ENCODE measurements at places on chromosomes 2 and 18.

DNA sequence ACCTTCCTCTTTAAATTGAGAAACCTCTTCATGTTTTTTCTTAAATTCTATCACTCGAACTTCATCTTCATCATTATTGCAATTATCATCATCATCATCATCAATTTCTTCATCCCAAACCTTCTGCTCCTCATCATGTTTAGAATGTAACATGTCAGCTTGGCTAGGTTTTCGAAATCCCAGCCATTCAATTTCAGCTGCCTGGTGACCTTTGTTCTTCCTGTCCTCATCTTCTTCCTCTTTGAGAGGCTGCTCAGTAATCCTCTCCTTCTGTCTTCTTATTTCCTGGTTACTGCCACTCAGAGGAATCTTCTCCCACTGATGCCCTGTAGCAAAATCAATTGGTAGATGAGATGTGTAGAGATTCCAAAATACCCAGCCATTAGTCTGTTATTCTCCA lies 4.2 kb downstream of the ERMN start:
- DNase-seq, result no peak

DNA sequence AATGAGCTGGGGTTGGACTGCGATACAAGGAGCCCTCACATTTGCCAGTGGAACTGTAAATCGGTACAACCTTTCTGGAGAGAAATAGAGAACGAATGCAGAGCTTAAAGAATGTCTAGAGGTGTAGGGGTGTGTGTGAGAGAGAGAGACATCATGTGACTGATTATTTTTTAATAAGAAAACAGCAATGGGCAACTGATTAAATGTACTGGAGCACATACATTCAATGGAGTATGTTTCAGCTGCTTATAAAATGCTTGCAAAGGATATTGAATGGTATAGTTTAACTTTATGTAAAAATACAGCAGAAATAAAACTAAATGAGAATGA lies 391 bp upstream of the TMEM17 start:
- DNase-seq, result no peak

- DNase-seq, result no peak
Observed at GRCh38 chr2:54514822-54515569, 58.9 kb downstream of the SPTBN1 start.

DNA sequence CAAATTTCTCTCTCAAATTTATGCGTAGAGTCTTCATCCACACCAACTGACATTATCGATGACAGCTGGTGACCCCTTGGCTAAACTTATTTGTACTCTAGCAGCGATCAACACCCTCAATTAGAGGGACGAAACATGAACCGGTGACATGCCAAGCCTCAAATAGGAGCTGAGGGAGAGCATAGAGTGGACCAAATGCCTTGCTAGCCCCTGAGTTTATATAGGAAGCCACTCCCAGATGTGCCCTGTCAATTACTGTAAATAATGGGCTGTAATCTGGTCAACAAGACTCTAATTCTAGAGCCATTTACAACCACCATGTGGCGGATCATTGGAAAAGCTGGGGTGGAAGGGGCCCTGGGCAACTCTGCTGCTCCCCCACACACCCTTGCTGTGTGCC lies 47.6 kb upstream of the FHL2 start:
- no peak for DNase-seq

DNA sequence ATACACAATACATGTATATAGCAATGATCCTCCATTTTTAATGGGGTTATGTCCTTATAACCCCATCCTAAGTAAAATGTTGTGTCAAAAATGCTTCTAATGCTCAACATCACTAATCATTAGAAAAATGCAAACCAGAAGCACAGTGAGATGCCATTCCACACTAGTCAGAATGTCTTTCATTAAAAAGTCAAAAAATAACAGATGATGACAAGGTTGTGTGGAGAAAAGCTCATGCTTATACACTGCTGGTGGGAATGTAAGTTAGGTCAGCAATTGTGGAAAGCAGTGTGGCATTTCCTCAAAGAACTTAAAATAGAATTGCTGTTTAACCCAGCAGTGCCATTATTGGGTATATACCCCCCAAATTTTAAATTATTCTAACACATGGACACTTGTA lies 654.9 kb upstream of the CNTNAP5 start:
- DNase-seq, result no peak

GRCh38 chr2:68789603-68790002 lies 55.0 kb downstream of the ARHGAP25 start:
- peak; percentile 74 for DNase-seq

DNA sequence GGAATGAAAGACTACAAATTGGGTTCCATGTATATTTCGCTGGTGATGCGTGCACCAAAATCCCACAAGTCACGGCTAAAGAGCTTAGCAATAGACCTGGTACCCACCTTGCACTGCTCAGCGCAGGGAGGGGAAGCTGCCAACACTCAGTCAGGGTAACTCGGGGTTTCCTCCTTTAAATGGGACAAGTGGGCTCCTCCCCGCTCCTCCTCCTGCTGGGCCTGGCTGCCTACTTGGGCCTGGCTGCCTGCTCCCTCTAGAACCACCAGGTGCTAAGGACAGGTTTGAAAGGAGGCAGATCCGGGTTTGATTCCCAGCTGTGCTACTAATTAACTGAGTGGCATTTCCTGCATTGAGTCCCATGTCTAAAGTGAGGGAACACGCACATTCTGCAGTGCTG lies 23.4 kb downstream of the MYO7B start:
- peak; percentile 20 for DNase-seq

GRCh38 chr18:75586130-75586889 lies 158.8 kb upstream of the SMIM21 start:
- no peak for DNase-seq

DNA sequence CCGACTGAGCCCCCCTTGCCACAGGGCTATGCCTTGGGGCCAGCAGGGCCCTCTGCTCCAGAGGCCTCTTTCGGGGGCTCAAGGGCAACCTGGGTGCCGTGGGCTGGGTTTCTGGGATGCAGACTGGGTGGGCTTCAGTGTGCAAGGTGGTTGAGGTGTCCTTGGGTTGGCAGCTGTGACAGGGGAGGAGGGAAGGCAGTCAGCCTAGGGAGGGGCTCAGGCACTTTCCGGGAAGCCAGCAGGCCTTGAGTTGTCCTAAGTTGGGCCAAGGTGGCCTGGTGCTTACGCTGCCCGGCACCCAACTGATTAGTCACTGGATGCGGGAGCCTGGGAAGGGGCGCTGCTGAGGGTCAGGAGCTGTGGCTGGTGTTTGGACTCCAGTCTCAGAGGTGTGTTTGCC lies 199.5 kb downstream of the TWIST2 start:
- no peak for DNase-seq

DNA sequence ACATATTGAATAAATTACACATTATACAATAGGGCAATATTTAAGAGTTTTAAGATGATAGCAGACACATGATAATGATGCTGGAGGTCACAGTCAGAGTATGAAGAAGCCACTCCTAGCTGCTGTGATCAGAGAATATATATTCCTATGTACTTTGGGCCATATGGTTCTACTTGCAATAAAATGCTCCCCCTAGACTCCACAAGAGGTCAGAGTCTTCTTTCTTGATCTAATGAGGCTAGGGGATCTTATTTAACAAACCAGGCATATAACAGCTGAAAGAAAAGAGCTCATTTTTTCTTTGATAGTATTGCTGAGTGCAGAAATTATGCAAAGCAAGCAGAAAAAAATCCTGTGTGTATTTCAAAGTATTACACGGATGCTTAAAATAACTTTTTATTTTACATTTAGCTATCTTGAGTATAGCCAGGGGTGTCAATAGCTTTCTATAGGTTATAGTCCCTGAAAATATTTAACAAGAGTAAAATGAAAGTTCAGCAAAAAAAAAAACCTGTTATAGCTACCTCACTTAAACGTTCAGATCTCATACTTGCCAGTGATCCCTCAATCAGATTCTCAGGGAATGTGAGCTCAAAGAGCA lies 748.7 kb upstream of the CHAC2 start:
- DNase-seq, result no peak

- peak; percentile 76 for DNase-seq
Observed at GRCh38 chr2:7044253-7045250, 127.3 kb downstream of the RNF144A start.

- no peak for DNase-seq
Observed at GRCh38 chr2:132503701-132504100, 87.1 kb downstream of the GPR39 start.

GRCh38 chr2:240467659-240468302 lies 32.3 kb downstream of the GPC1 start:
- no peak for DNase-seq

GRCh38 chr18:74062037-74062436 lies 85.6 kb downstream of the FBXO15 start:
- DNase-seq, result no peak

DNA sequence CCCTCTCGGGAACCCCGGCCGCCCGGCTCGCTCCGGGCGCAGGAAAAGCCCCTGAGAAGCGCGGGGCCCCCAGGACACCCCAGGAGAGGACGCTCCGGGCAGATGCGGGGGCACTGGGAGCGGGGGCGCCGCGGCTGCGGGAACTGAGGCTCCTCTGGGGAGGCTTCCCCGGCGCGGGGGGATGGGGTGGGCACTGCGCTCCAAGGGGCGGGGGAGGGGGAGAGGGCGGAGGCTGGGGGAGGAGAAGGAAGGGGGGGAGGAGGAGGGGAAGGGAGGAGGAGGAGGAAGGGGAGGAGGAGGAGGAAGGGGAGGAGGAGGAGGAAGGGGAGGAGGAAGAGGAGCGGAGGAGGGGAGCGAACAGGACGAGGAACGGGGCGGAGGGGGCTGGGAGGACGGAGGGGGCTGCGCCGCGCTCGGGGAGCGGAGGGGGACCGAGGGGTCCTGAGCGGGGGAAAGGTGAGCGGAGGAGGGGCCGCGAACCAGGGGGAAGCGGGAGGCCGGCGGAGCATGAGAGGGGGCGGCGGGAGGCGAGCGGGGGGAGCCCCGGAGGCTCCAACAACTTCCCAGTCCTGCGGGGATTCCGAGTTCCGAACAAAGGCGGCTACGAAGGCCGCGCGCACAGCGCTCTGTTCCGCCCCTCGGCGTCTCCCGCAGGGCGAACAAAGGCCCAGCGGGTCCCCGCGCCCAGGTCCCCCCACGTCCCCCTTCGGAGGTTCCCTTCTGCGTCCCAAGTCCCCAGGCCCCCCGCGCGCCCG lies 742 bp downstream of the PXDN start:
- DNase-seq, result peak; percentile 47

GRCh38 chr18:56570978-56571377 lies 67.4 kb downstream of the TXNL1 start:
- DNase-seq, result no peak

GRCh38 chr2:47935071-47935470 lies 28.8 kb upstream of the FBXO11 start:
- DNase-seq, result no peak

GRCh38 chr2:181954538-181954883 lies 31.1 kb upstream of the PPP1R1C start:
- no peak for DNase-seq

GRCh38 chr2:1715184-1716013 lies 28.9 kb downstream of the PXDN start:
- DNase-seq, result no peak

- peak; percentile 73 for DNase-seq
Observed at GRCh38 chr2:172101821-172102390, 794 bp downstream of the DLX2 start.

DNA sequence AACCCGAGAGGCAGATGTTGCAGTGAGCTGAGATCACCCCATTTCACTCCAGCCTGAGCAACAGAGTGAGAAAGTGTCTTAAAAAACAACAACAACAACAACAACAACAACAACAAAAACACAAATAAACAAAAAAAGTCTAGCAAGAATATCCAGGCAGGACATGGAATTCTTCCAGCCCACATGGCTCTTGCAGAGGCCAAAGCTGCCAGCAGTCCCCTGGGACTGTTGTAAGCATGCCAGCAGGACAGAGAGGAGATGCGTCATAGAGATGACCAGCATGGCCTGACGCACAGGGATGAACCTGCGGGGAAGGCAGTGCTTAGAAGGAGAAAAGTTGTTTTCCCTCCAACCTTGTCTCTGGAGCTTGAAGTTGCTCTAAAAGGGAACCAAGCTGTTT lies 182.3 kb upstream of the PGAP1 start:
- DNase-seq, result no peak

- DNase-seq, result no peak
Observed at GRCh38 chr18:13983506-13983905, 68.2 kb upstream of the MC2R start.

DNA sequence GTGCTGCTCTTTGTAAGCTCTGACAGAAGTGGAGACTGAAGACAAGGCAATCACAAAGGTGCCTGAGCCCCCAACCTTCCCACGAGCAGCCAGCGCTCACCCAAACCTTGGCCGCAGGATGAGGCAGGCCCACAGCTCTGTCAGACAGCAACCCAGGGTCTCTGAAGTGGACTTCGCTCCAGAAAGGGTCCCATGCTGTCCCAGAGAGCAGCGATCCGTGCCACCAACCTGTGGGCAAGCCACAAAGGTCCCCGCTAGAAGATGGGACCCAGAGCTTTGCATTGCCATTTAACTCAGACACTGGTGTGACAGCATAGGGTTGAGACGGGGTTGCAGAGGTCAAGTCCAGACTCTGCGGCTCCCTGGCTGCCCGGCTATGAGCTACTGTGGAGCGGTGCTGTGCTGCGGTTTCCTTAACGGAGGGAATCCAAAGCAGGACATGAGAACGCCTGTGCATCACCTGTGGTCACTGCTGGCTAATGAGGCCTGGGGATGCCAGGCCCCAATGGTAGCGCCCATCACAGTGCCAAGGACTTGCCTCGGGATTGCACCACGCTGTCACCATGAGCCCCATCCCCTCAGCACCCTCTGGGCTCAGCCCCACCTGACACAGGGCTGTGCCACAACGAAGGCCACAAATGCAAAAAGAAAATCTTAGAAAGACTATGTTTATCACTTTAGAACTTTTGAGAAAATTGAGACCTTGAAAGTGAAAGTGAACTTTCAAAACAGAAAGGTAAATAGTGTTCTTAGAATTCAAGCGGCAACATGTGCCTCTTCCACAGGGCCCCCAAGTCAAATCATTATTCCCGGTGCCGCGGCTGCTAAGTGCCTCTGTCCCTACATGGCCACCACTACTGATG lies 103.4 kb downstream of the HDAC4 start:
- no peak for DNase-seq

- DNase-seq, result no peak
Observed at GRCh38 chr2:99748344-99748743, 258.5 kb upstream of the REV1 start.

DNA sequence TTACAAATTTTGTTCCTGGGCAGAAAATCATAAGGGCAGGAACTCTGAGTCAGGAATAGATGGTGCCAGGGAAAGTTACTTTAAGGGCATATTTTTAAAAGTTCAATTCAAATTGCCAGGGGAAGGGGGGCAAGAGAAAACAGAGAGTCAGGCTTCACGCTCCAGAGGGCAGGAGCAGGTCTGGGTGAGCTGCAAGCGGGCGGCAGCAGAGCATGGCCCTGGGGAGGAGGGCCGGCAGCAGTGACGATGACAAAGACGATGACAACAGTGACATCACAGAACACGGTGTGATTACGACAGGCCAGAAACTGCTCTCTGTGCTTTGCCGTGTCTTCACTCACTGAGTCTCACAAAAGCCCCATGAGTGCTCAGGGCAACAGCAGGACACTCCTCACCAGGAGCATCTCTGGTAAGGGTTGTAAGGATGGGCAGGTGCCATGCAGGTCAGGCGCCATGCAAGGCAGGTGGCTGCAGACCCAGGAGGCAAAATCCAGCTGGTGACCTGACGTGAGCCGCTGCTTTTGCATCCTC lies 23.3 kb downstream of the CHST10 start:
- peak; percentile 17 for DNase-seq

GRCh38 chr2:237699870-237700511 lies 72.6 kb downstream of the LRRFIP1 start:
- no peak for DNase-seq
